ENCODE measurements at places on chromosomes 7 and 10.

- no peak for DNase-seq
Observed at GRCh38 chr7:91801331-91801983, 79.0 kb downstream of the MTERF1 start.

GRCh38 chr7:96061844-96062243, 260.1 kb downstream of the SLC25A13 start:
- DNase-seq, result no peak

DNA sequence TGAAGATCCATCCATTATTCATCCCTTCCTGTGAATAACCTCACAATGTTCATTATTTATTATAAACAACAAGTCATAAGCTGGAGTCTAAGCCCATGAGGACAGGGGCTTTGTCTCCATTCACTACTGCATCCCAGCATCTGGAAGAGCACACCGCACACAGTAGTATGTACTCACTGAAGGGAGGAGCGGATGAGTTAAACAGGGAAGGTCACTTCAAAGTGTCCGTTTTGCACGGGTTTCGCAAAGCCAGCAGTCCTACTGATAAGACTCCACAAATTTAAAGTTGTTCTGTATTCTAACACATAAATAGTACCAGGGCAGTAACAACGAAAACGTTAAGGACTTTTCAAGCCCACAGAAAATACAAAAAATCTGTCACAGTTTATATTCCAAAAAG, 167.9 kb downstream of the PARD3 start:
- DNase-seq, result no peak

DNA sequence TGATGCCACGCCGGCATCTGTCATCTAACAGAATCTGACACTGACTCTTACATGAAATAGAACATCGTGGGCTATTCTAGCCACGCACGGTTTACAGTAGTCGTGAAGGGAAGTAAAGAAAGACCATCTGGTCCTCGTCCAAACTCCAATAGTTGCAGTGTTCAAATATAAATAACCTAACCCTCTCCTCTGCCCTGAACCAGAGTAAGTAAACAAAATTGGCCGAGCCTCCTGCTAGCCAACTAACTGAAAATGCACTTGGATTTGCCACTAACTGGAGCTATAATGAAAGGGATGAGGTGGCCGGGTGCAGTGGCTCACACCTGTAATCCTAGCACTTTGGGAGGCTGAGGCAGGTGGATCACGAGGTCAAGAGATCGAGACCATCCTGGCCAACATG, 29.5 kb upstream of the ZC3HAV1L start:
- DNase-seq, result no peak

GRCh38 chr10:78247821-78248220, 214.2 kb downstream of the RPS24 start:
- no peak for DNase-seq

- DNase-seq, result no peak
Observed at GRCh38 chr10:96319754-96320474, 15.7 kb downstream of the DNTT start.

- no peak for DNase-seq
Observed at GRCh38 chr10:92778091-92778490, 70.2 kb upstream of the EXOC6 start.

DNA sequence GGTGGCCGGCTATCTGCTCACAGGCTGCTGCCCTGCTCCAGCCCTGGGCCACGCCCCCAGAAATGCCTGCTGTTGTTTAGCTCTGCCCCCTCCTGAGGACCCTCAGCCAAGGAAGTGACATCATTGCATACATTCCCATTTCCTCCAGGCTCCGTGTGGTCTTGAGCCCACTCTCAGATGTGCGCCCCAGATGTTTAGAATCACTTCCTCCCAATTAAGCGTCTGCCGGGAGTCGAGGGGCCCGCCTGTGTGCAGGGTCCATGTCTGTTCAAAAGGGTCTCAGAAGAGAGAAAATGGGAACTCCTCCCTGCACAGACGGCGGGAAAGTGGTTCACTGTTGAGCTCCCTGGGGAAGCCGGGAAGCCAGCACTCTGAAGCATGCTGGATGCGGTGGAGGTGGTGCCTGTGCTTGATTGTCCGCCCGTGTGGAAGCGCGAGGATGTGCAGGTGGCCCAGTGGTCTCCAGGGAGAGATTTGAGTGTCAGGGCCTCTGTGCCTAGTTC, 116.9 kb upstream of the PPIF start:
- no peak for DNase-seq

- DNase-seq, result no peak
Observed at GRCh38 chr7:96949766-96950165, 55.6 kb upstream of the DLX6 start.

GRCh38 chr7:100613412-100614175, 1.3 kb downstream of the MOSPD3 start:
- no peak for DNase-seq

DNA sequence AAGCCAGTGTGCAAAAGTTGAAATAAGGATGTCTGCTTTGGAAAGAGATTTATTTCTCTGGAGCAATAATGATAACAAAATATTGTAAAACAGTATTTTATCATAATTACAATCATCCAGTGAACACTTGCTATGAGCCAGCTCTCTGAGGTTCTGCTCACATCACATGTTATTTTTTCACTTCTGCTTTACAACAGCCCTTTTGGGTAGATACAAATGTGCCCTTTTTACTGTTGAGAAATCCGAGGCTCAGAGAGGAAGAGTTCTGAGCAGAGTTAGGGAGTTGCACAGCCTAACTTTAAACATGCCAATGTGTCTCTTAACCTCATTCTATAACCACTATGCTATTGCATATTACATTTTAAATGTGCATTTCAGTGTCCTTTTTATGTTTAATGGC, 232.6 kb upstream of the CDC14C start:
- DNase-seq, result no peak

GRCh38 chr7:76260171-76260703, 42.2 kb upstream of the HSPB1 start:
- no peak for DNase-seq

DNA sequence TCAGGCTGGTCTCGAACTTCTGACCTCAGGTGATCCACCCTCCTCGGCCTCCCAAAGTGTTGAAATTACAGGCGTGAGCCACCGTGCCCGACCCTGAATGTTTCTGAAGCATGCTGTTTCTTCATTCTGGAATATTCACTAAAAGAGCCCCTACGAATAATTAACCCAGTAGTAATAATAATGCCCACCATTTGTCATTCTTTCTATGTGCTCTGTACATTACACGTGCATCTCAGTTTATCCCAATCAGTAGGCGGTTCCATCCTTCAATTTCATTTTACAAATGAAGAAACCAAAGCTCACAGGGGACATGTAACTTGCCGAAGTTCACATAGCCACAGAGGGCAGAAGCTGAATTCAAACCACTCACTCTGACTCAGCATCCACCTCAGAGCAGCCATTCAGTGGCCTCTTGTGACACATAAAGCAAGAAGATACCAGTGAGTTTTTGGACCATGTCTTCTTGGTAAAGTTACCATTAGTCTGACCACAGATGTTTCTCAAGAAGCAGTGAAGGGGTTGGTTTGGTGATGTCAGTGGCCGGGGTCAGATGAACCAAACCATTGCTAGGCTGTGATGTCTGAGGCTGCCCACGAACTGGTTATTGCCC, 71.9 kb upstream of the DUSP5 start:
- peak; percentile 99 for DNase-seq

DNA sequence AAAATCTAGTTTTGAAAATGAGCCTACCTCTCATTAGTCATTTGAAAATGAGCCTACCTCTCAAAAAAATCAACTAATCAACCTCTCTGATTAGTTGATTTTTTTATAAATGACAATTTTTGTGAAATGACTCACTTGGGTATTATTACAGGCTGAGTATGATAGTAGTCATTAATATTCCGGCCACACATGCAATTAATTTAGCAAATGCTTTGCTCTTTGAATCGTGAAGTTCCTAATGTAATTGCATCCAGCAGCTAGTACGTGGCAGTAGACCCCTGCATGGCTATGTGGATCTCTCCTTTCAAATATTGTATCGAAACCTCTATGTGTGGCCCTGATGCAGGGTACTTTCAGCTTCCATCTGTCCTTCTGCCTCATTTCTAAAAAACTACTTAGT, 245.9 kb upstream of the PHYHIPL start:
- DNase-seq, result no peak

DNA sequence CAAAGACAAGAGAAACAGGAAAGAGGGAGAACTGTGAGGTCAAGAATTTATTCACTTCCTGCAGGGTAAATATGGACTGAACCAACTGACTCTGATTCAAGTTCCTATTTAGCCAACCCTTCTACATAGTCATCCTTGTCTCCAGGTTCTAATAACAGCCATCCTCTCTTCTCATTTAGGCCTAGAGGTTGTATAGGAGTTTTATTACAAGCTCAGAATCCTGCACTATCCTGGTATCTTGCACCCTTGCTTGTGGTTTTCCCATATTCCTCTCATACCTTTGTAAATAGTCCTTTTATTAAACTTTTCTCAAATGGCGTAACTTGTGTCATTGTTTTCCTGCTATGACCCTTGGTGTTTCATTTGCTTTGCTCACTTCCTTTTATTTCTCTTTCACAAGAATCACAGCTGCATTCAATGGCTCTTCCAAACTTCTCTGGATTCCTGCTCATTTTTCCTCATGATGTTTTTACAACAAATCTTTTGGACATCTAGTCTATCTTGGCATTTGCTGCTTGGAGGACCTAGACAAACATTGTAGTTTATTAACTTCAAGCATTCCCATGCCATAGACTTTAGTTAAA, 12.4 kb upstream of the OR2A5 start:
- no peak for DNase-seq

- DNase-seq, result no peak
Observed at GRCh38 chr10:123748711-123749110, 82.6 kb downstream of the GPR26 start.

DNA sequence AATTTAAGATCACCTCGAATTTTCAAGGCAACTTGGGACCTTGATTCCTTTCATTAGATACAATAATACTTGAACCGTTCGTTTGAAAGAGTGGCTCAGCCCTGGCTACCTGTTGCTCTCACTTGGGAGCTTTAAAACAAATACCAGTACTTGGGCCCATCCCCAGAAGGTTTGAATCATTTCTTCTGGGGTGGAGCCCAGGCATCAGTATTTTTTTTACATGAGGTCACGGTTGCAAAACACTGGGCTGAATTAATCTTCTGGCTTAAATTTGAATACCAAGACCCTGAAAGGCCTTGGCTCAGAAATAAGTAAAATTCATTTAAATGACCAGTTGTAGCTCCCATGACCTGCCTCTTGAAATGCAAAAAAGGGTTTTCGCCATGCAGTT, 214.9 kb downstream of the CREB5 start:
- DNase-seq, result no peak

GRCh38 chr10:49784681-49785080, 22.6 kb upstream of the OGDHL start:
- DNase-seq, result no peak

- no peak for DNase-seq
Observed at GRCh38 chr10:62109587-62110293, 158.9 kb downstream of the RTKN2 start.

GRCh38 chr10:130425169-130425568, 289.0 kb downstream of the GLRX3 start:
- DNase-seq, result no peak

GRCh38 chr7:76397409-76398183, 11.9 kb downstream of the SSC4D start:
- no peak for DNase-seq

DNA sequence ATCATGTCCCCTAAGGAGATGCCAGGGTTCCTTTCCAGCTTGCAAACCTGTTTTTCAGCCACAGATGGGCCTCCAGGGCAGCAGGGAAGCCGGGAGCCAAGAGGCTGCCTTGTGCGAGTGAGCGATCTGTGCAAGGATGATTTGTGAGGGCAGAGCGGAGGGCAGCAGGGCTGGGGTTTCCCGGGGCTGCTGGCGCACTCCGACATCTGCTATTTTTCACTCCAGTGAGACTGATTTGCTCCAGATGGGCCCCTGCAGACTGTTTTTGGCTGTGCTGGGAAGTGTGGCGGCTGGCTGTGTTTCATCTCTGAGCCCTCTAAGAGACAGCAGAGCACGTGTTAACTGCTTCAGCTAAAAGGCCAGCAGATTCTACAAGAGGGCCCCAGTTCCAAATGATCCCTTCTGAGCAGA, 466.2 kb downstream of the TYW1 start:
- DNase-seq, result no peak

GRCh38 chr10:24715246-24715769, 8.4 kb downstream of the ARHGAP21 start:
- DNase-seq, result no peak

DNA sequence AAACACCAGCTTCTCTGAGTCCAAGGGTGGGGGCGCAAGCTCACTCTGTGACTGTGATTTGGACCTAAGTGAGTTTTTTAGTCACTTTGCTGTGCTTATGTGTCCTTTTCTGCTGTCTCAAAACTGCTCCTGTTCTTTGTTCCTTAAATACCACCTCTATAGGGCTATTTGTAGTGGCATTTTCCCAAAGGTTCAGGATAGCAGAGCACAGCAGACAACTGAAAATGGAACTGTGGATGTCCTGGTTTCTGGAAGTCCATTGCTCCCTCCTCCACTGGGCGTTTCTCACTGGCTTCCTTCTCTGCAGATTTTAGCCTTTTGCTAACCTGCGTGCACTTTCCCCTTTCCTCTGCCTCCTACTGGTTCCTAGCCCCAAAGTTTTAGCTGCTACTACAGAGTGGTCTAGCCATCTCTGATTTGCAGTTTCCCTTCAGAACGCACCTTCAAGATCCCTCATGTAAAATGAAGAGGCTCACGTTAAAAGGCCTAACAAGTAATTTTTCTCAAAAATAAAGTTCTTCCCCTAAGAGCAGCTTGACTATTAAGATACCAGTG, 25.6 kb downstream of the BLVRA start:
- DNase-seq, result no peak

DNA sequence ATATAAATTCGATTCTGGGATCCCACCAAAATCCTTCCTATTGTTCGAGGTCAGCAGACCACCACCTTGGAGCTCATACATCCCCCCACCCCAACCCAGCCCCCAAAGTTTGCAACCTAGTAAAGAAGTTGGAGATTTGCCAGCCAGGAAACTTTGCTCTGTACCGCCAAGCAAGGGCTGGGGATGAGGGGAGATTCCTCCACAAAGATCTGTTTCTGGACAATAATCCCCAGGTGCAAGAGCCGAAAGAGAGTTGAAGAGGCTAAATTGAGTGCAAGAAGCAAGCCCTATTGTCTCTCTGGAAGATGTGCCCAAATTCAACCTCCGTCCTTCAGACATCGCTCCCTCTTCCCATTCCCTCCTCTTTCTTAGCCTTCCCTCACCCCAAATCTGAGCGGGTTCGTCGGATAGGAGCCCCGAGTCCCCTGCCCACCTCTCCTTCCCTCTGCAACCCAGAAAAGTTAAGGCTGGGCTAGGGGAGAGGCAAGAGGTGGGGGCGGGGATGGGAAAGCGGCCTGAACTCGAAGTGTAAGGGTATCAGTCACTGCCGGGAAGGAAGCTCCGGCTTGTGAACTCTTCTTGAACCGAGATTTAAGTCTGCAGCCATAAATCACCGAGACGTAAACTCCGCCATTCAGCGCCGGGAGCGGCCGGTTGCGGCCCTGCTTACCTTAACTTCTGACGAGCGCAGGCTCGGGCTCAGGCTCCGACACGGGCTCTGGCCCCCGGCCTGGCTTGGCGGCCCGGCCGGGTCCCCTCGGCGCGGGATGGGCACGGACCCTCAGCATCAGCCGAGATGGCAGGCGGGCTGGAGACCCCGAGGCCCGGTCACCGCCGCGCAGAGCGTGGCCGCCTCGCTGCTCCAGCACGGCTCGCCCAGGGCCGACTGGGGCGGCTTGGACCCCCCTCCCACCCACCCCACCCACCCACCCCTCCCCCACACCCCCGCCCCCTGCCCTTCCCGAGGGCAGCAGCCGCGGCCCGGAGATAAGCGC, 10.8 kb upstream of the HOXA2 start:
- no peak for DNase-seq
